ENCODE measurements at places on chromosomes 13 and 19. TPM values are rescaled to one million over a fixed set of nuclear protein-coding genes. Genes with fewer than 3 reads are reported as not detected.

The CEACAM8 gene
- total RNA-seq, result not detected

The TEX101 gene
- total RNA-seq, result not detected

The ZNF146 gene
- 67.8 TPM for total RNA-seq

The ZNF253 gene
- total RNA-seq, result 2.3 TPM

The CGB1 gene
- not detected for total RNA-seq

The ATP4A gene
- not detected for total RNA-seq

The CCNA1 gene
- total RNA-seq, result 8.3 TPM

The TMPRSS9 gene
- total RNA-seq, result not detected

The MTUS2 gene
- not detected for total RNA-seq

The SHKBP1 gene
- 89.6 TPM for total RNA-seq

The CCL25 gene
- not detected for total RNA-seq
